ENCODE measurements at places on chromosomes 6 and 20.

GRCh38 chr6:140620496-140620895, 1246.0 kb upstream of the CITED2 start:
- no peak for DNase-seq

GRCh38 chr6:27795697-27796494, 116.3 kb downstream of the OR2B2 start:
- DNase-seq: peak; percentile 77

DNA sequence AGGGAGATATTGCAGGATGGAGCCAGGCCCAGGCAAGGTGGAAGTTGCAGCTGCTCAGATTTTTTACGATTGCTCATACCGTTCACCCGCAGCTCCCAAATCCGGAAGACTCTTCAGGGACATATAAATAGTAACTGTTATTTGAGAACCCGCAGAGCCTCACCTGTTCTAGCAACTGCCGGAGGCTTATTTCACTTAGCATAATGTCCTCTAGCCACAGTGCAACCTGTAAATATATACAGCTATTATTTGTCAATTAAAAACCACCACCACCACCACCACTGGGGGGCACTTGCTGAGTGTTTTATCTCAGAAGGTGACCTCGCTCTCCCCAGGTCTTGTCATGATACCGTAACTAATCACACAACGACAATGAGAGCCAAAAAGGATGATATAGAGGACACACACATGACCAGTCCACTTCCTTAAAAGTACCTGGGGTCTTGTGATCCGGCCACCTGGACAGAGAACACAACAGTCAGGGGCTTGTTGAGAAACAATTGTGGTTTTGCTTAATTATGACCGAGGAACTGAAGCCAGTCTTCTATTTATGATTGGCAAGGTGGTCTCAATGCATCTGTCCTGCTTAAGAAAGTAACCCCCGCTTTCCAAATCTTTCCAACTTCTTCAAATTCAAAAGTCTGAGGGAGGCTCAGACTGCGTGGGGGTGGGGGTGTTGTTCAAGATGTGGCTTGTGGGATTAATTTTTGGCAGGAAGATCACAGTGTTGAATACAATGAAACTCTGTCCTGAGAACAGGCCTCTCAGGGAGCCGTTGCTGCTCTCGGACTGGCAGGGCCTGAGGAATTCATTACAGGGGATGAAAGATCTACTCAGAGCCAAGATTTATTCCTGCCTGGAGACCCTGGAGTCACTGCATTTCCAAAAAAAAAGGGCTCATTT, 107.7 kb upstream of the PRND start:
- no peak for DNase-seq

- DNase-seq: no peak
Observed at GRCh38 chr6:66153247-66153646, 446.2 kb upstream of the EYS start.

- DNase-seq: no peak
Observed at GRCh38 chr6:162833776-162834175, 106.0 kb downstream of the PACRG start.

GRCh38 chr20:9590189-9590588, 75.8 kb downstream of the LAMP5 start:
- no peak for DNase-seq

GRCh38 chr6:27872642-27873020, 39.6 kb downstream of the OR2B2 start:
- no peak for DNase-seq

DNA sequence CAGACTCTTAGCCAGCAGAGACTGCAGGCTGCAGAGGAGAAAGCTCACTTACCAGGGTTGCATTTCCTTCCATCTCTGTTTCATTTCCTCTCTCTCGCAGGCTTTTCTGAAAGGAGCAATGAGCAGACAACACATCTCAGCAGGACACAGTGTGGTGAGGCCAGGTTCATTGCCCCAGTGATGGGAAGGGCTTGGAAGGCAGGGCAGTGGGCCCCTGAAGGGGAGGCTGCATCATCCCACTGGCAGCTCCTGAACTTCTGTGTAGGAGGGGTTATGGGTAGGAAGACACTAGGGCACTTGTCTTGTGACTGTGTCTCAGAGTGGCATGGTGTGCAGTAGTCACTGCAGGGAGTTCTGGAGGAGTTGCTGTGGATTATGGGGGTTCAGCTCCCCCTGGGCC, 246.8 kb downstream of the QKI start:
- no peak for DNase-seq

- DNase-seq: no peak
Observed at GRCh38 chr6:158092806-158093205, 75.3 kb downstream of the SERAC1 start.

DNA sequence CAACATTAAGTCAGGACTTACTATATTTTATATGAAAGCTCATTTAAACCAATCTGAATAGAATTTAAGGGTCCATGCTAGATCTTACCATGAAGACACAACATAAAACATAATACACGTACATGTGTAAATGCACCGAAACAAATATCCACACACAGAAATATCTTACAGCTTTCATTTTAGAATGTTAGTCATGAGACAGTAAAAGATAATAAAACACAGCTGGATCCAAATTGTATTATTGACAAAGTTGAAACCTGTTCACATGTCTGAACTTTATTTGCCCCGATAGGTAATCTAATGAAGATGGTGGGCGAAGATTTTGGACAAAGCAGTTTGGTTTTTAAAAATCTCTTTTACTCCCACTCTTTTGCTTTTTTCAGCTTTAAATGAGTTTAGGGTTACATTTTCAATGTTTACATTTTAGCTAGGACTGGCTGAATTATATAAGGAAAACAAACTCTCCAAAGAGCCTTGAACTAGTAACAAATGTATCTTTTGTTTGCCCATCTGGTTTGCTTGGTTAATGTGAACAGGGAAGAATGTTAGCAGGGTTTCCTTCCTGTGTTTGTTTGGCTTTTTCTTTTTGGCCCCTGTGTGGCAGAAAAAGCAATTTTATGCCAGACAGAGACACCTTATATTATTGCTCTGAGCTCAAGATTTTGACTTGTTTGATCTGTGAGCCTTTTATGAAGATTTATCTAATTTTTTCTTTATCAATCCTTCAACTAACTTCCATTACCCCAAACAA, 5.1 kb upstream of the TMEM181 start:
- DNase-seq: no peak

- DNase-seq: no peak
Observed at GRCh38 chr6:166470863-166471410, 88.2 kb upstream of the MPC1 start.

- DNase-seq: no peak
Observed at GRCh38 chr6:77464495-77464867, 1.2 kb upstream of the HTR1B start.

DNA sequence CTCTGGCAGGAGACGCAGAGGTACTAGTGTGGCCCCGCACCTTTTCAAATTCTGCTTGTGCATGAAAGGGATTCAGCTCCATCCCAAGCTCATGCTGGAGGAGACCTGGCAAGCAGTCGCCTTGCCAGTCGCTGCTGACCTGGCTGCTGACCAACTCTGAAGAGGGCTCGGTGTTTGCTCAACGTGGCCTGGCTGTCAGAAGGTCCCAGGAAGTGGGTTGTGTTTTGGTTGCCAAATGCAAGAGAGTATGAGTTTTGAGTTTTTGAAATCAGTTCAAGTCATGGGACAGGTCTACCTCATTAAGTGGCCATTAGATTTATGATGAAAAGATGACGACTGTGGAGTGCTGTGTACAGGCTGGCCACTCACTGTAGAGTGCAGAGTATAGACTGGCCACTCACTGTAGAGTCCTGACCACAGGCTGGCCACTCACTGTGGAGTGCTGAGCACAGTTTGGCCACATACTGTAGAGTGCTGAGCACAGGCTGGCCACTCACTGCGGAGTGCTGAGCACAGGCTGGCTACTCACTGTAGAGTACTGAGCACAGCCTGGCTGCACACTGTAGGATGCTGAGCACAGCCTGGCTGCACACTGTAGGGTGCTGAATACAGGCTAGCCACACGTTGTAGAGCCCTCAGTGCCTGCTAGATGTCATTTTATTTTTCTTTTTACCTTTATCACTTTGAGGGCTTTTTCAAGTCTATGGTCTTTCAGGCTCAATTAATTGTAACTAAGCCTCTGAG, 193.9 kb downstream of the ZNF217 start:
- no peak for DNase-seq

DNA sequence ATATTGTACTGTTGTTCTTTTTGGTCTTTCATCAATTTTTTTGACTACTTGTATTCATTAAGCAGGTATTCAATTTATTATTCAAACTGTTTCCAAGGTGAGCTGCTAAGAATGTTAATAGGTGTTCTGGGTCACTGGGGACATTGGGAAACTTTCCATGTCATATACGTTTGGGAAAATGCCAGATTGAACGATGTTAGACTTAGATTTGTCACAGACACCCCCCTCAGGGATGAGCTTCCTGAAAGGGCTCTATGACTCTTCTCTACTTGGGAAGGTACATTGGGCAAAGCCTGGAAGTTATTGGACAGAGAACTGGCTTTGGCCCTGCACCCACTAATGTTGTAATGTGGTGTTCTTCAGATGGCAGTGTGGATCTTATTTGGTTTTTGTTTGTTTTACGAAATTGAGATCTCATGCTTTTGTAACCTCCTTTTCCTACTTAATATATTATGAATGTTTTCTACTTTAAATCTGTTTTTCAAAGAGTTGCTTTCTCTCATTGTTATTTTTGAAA, 42.1 kb downstream of the PLCB4 start:
- DNase-seq: no peak

DNA sequence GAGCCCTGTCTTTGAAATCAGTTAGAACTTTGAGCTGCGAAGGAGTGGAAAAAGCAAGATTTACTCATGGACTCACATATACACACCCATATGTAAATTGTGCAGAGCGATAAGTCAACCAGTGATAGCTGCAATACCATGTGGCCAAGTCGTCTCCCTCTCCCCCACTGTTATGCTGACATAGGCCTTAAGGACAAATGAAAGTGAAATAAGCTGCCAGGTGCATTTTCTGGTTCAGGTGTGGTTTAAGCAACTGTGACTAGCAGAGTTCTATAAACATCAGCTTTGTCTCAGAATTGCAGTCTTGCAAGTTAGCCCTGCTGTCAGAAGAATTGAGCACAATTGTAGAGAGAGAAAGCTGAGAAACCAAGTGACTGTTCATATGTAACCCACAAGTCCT, 9.6 kb downstream of the FAM83B start:
- DNase-seq: no peak

DNA sequence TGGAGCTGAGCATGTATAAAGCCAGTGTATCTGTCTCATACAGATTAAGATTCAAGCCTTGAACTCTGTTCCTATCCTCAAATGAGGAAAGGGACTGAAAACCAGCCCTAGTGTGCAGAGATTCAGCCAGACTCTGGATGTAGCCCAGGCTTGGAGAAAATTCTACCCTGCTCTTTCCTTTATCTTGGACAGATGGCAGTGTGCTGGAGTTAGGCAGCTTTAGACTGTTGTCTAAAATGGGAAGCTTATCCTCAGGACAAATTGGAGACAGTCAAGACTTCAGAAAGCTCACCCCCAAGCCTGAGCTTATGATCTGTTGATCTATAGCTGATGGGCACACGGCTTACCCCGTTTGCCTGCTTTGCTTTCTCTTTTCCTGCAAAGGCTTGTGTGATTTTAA, 1057.6 kb downstream of the KIF16B start:
- DNase-seq: no peak

GRCh38 chr6:16764188-16764950, 3.1 kb upstream of the ATXN1 start:
- DNase-seq: no peak

GRCh38 chr20:46564241-46564957, 13.9 kb upstream of the OCSTAMP start:
- DNase-seq: no peak

DNA sequence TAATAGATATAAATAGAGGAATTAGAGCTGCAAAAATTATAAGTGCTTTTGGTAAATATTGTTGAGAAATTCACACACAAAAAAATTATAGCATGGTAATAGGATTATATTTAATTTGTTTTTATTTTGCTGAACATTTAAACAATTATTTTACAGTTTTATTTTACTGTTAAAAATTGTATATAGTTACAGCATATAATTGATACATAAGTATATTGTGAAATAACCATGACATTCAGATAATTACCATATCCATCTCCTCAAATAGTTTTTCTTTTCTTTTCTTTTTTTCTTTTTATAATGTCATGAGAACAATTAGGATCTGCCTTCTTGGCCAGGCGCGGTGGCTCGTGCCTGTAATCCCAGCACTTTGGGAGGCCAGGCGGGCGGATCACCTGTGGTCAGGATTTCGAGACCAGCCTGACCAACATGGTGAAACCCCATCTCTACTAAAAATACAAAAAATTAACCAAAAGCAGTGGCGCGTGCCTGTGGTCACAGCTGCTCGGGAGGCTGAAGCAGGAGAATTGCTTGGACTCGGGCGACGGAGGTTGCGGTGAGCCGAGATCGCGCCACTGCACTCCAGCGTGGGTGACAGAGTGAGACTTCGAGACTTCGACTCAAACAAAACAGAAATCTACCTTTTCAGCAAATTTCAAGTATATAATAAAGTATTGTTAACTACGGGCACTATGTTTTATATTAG, 654.2 kb downstream of the TENT5A start:
- DNase-seq: no peak

DNA sequence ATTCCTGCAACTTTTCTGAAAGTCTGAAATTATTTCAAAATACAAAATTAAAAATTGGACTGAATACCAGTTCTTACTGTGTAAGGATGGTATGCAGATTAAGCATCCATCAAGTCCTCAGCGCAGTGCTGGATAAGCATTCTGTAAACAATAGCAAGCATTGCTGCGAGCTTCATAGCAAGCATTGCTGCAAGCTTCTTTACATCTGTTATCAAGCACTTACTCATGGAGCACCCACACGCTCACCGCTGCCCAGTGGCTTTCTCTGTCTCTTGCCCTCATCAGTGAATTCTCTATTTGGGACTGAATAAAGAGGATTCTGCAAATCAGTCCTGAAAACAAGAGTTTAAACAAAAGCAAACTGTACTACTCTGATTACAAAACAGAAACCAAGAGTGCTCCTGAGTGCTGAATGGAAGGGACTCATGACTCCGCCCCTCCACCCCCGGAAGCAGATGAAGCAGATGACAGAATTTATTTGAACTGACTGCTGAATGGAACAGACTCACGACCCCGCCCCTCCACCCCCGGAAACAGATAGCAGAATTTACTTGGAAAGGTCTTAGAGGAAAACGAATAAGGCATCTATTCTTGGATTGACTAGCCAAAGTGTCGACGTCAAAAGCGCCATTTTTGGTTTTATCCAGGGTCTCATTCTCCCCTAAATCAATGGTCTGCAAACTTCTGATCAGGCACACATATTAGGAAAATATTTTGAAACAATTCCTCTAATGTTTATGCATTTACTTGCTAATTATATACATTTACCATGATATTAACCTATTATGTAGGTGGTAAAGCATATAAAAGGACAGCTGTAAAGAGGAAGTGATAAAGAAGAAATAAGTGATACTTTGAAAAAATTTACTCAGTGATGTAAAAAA, 22.1 kb upstream of the EYA2 start:
- no peak for DNase-seq
